NCI-H774 (cell line): ENCODE measurements at places on chromosomes 5 and 9.
A peak's percentile ranks its signal among the peaks of the same experiment; 100 is the strongest.

DNA sequence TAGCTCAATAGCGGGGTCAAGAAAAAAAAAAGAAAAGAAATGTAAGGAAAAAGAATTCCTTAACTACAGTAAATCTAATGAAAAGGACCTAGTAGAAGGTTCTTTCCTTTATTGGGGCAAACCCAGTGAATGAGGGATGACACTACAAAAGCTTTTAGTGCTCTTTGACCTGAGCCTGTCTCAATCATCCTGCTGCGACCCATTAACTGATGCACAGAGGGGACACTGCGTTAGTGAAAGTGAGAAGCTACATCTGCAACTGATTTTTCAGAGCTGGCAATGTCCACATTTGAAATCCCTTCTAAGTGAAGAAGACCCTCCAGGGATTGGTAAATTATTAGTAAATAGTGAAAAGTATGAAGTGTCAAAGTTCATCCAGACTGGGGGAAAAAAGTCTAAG lies 101.1 kb downstream of the OTULIN start:
- no peak for DNase-seq

DNA sequence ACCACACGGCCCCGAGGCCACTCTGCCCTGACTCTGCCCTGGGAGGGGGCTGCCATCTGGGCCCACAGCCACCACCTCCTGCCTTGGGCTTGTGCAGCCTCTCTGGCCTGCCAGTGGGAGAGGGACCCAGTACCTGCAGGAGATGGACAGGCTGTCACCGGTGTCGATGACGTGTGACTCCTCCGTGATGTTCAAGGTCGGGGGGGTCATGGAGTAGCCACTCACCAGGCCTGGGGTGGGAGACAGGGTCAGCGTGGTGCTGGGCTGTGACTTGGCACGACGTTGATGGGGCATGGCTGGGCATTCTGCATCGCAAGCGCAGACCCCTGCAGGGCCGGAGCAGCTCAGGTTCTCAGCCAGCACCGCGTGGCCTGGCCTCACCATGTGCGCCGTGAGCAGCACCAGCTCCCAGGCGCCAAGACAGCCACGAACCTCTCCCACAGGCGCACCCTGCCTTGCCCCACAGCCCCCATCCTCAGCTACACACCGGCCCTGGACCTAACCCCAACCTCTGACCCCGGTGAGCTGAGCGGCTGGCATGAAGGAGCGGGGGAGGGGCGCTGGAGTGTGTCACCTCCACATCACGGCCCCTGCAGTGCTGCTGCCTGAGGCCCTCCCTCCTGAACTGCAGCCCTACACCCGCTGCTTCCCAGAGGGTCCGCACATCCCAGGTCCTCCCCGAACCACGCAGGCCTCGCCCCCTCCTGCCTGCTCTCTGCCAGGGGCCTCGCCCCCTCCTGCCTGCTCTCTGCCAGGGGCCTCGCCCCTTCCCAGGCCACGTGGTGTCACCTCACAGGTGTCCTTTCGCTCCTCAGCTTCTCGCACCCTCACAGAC lies 17.6 kb downstream of the FLT4 start:
- DNase-seq, result no peak

GRCh38 chr5:96427824-96428223 lies 5.2 kb downstream of the PCSK1 start:
- no peak for DNase-seq

DNA sequence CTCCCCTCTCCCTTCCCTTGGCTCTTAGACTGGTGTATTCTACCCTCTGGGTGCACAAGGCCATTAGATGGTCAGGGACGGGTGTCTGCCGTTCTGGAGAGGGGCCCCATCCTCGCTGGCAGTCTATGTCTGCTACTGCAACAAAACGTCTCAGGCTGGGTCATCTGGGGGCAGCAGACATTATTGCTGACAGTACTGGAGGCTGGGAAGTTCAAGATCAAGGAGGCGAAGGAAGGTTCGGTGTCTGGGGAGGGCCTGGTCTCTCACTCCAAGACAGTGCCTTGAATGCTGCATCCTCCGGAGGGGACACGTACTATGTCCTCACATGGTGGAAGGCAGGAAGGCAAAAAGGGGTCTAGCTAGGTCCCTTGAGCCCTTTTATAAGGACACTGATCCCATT lies 93.4 kb upstream of the COL5A1 start:
- no peak for DNase-seq

DNA sequence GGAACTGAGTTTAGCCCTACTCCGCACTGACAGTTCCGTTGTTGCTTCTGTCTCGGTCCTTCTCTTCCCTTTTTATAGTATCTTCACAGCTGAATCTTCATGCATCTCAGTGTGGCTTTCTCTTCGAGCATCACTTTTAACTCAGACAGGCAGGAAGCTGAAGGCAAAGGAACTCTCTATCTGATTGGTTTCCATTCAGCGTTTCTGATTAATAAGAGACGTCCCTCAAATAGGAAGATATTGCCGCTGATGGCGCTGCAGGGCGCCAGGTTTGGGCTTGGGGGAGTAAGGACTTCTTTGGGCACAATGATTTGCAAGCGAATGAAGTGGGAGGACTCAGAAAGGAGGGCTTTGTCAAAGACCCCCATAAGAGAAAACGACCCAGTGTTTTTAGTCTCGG lies at the start of gene CDH9:
TSS of gene CDH9 (minus strand) at position 111 of the 400 bp plus-strand sequence. CDS start 50,253 bp downstream, outside the sequence.
- DNase-seq, result no peak

- DNase-seq, result peak; percentile 57
These were observed 25.0 kb upstream of the SPTLC1 start for GRCh38 chr9:92140074-92140753.

DNA sequence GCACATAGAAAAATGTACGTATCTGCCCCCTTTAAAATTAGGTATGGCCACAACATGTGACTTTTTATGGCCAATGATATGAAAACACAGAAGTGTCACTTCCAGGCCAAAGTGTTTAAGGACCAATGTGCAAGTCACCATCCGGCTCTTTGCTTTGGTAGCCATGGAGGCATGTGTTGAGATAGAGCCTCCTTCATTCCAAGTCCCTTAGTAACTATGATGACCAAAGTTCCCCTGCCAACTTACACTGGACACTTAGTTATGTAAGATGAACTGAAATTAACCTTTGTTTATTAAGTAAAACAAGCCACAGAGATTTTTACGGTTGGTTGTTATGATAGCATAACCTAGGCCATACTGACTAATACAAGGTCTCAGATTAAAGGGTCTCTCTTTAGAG lies 51.0 kb downstream of the FBN2 start:
- DNase-seq, result no peak

DNA sequence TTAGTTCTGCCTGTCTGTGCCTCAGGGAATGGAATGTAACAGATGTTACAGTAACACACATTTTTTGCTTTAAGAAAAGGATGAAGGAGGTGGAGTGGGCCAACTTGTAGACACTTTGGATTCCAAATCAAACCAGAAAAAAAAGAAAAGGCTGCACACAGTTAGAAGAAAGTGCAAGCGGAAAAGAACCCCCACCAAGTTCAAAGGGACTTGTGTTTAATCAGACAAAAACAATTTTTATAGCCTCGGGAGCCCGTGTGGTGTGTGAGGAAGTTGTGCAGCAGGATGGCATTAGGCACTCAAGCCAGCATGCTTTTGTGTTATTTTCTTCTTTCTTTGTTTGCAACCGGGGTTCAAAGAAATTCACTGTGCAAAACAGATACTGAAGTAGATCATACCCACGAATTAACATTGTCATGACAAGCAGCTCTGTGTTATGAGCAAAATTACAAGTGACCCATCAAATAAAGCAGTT lies 189.5 kb downstream of the SEMA5A start:
- no peak for DNase-seq

DNA sequence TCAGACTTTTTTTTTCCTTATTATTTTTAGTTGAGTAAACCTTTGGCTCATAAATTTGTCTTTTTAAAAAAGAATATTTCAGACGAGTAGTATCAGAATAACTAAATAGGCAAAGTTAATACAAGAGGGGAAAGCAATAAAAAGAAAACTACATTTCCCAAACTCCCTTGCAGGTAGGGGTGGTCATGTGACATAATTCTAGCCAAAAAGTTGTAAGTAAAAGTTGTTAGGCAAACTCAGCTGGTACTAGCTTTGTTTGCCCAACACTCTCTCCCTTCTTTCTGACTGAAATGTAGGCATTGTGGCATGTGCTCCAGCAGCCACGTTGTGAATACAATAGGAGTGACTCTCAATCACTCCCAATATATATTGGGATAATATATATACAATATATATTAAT lies 20.9 kb downstream of the GIN1 start:
- DNase-seq, result no peak

DNA sequence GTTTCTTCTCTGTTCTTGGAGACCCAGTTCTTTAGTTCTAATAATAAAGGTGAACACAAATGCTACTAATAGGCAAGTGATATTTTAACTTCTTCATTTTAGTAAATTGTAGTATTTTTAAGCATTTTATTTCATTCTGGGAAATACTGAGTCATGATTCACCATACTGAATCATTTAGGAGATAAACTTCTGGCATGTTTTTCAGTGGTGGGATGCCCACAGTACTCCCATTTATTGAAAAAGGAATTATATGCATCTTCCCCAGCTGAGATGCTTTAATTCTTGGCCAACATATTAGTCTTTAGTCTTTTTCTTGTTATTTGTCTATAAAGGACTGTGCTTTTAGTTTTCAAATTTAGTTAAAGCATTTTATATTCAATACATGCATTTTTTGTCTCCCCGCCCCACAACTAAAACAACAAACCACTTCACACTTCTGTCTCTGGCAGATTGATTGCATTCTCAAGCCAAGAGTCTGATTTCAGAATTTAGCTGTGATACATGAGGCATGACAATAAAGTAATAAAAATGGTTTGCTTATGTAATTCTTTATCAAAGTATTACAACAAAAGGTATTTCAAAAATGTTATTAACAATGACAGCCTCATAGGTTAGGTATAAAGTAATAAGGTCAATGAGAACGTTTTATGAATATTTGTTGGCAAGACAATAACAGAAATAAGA lies 125.2 kb upstream of the CDH18 start:
- peak; percentile 27 for DNase-seq

DNA sequence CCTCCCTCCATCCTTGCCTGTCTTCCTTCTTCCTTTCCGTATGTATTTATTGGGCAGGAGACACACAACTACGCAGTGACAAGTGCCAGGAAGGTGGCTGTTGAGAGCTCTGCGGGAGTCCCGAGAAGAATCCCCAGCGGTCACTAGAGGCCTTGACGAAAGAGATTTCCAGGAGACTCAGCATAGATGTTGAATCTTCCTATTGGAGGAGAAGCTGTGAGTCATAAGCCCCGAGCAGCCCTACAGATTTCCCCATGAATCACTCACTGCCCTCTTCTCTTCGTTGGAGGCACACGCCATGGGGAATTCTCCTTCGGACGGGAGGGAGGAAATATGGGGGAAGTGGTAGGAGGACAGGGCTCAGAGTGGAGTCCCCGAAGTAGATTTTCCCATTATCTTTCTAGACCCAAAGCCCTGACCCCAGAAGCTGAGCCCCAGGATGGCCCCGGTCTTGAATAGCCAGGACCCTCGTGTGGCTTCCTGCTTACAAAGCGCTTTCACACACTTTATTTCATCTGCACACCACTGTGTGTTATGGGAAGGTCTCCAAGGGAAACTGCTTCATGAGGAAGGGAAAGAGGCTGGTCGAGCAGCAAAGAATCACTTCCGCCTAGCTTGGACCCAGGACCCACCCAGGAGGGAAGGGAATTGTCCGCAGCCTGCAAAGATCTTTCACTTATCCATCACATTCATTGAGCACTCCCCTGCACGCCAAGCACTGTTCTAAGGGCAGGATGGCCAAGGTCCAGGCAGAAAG lies 12.7 kb downstream of the DUSP1 start:
- DNase-seq, result no peak

DNA sequence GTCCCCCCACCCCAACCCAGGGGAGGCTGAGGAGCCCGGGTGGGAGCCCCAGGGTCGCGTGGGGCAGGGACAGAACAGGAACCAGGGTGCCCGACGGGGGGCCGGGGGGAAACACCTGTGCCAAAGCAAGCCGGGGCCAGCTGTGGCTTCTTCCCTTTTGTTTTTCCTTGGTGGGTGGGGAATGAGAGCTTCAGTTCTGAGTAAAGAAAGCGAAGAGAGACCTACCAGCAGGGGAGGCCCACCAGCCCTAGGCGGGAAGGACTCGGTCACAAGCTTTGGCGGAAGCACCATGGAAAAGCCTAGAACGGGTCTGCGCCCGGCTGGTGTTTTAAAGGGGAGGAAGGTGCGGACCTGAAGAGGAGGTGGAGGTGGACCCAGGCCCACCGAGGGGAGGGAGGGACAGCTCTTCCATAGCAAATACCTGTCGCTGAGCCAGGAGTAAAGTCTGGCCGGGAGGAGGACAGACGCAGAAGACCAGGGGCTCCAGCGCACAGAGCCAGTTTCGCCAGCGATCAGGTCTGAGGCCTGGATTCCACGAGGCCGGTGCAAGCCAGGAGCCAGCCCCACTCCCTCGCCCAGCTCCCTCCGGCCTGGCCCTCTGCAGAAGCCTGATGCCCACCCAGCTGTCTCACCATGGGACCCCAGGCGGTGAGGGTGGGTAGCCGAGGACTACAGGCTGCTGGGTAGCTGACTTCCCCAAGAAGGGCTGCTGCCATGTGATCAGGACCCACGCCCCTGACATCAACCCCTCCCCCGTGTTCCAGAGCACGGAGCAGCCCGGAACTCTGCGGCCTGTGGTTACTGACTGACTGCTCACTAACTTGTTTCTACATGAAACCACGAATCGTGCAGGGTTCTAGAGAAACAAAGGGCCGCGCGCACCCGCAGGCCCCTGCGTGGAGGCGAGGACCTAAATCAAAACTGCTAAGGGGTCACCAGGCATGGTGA lies 849 bp upstream of the MGAT1 start:
- DNase-seq, result no peak

- DNase-seq, result peak; percentile 37
These were observed 32.3 kb downstream of the SH3GLB2 start for GRCh38 chr9:128995791-128996190.

GRCh38 chr5:59682542-59682941 lies 211.0 kb downstream of the PDE4D start:
- DNase-seq, result no peak

DNA sequence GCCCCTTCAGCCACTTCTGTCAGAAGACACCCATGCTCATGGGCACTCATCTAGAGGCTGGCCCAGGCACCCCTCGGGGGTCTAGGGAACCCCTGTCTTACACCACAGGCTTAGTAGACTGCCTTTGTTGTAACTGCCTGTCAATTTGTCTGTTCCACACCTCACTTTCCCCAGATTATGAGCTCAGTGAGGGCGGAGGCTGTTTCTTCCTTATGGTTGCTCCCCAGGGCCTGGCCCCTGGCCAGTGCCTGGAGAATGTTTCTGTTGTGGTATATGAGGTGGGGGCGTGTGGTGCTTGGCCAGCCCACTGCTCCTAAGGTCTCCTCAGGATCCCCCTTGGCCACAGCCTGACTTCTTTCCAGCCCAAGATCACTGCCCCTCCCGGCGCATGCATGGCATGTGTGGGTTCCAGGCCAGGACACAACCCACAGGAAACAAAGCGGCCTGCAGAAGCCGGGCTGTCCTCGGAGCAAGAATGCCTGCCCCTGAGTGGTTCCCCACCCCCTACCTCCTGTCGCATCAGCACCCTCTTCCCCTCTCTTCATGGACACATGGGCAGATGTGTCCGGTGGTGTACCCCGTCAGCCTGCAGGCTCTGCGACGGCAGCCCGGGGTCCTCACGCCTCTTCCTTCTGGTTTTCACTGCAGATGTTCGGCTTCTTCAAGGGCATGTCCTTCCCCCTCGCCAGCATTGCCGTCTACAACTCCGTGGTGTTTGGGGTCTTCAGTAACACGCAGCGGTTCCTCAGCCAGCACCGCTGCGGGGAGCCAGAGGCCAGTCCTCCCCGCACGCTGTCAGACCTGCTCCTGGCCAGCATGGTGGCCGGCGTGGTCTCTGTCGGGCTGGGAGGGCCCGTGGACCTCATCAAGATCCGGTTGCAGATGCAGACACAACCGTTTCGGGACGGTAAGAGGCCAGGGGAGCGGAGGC lies 17.7 kb downstream of the SLC25A48 start:
- no peak for DNase-seq
